ENCODE measurements at places on chromosomes 3 and 15.

DNA sequence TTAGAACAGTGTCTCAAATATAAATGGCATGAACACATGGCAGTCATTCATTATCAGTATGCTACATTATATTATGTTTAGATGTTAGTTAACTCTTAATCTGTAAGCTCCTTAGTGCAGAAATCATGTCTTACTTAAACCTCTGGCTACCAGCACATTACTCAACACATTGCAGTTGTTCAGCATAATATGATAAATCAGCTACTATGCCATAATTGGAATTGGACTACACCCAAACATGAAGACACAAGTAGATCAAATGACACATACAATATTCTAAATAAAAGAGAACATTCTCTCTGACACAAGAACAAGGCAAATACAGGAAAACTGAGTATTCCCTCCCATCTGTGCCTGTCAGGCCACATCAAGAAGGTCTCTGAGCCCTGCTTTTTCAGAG lies 116.1 kb downstream of the PCCB start:
- DNase-seq = no peak

DNA sequence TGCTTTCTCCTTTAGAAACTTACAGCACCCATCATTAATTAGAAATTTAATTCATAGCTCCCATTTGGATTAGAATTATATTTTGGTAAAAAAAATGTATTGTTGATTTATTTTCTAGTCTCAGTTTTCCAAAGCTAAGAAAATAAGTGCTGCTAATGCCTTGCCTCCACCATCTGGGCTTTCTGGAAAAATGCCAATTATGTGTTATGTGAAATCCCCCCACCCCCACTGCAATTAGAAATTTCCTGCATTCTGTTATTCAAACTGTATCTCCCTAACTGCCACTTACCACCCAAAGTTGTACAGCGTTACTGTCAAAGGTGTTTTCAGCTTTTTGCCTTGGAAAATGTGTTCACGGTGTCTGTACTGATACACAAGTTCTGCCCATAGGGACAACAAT lies 617.2 kb upstream of the UBE2E2 start:
- peak; percentile 88 for DNase-seq

DNA sequence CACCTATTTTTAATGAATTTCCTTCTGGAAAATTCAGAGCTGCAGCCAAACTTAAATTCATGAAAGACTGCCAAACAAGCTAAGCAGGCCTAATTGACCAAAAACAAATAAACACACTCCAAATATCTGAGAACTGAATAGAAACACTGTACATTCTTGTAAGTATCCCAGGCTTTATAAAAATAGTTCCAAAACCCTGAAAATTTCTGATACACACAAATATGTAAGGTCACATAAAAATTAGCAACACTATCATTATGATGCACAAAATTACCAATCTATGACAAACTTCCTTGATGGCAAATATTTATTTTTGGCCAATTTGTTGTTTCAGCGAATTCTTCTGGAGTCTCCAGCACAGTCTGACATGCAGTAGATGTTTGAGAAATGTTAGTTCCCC lies 117.9 kb upstream of the UBE2E2 start:
- DNase-seq = no peak

GRCh38 chr3:30332196-30333021 lies 274.0 kb upstream of the TGFBR2 start:
- DNase-seq = no peak

- peak; percentile 92 for DNase-seq
These were observed 40.2 kb downstream of the ROBO2 start for GRCh38 chr3:77079988-77080610.

DNA sequence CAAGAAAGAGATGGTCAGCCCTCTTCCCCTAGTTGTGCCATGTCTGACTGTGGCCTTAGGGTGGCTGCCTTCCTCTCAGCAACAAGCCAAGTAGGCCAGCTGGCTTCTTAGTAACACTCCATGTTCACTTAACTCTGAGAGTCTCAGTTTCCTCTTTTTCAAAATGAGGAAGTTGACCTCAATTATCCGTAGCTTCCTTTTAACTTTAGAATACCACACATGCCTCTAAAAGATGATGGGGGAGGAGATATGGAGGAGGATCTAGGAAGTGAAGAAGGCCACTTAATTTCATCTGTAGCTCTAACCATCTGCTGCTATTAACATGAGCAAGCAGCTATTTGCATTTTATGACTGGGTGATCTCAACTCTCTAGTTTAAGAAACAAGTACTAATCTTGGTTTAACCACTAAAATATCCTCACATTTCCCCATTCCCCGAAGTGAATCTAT lies 32.9 kb downstream of the CD200R1L start:
- peak; percentile 23 for DNase-seq

DNA sequence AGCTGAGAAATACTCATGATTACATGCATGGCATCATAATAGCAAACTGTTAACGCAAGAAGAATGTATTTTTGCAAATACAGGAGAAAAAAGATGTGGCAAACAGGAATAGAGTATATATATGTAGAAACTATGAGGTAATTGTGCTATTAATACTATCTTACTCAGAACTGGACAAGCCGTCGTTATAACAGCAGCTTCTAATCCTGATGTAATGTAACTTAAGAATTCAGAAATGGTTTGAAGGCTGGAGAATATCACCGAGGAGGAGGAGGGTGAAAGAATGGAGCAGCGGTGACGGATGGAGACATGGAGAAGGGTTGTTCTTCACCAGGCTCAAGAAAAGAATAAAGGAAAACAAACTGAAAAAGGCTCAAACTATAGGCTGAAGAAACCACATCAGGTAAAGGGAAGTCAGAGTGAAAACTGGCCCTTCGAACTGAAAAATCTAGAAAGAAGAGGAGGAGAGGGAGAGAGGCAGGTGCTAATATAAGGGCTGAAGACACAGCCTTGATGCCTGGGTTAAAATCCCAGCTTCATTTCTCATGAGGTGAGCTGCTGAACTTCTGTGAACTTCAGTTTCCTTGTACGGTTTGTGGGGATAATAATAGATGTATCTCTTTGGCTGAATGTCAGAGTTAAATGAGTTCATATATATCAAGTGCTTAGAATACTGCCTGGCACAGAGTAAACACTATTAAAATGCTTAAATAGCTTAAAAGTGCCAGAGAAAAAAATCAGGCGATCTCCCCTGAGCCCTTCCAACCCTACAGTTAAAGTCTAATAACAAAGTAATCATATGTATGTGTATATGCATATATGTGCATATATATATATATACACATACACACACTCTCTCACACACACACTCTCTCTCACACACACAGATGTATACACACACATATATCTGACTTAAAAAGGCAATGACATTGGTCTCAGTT lies 43.9 kb downstream of the GOLIM4 start:
- peak; percentile 41 for DNase-seq

DNA sequence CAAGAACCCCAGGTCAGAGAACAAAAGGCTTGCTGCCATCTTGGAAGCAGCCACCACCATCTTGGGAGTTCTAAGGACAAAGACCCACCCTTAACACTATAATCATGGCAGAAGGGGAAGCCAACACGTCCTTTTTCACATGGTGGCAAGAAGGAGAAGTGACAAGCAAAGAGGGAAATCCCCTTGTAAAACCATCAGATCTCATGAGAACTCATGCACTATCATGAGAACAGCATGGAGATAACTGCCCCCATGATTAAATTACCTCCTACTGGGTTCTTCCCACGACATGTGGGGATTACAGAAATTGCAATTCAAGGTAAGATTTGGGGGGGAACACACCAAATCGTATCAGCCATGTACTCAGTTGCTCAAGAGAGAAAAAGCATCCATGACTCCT lies 21.1 kb upstream of the GBE1 start:
- no peak for DNase-seq

GRCh38 chr15:82874267-82874666 lies 64.8 kb downstream of the WHAMM start:
- DNase-seq = no peak

- DNase-seq = no peak
These were observed 22.0 kb upstream of the NANOGP8 start for GRCh38 chr15:35107122-35107521.

DNA sequence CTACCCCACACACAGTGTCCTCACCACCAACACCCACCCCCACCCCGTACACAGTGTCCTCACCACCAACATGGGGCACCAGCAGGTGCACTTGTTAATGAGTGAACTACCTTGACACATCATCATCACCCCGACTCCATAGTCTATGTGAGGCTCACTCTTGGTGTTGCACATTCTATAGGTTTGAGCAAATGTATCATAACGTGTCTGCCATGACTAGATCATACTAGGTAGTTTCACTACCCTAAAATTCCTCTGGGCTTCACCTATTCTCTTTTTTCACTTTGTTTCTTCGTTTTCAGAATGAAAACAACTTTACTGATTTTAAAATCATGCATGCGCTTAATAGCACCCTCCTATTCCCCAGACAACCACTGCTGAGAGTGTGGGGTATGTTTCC lies 102.6 kb upstream of the SLC6A6 start:
- no peak for DNase-seq

DNA sequence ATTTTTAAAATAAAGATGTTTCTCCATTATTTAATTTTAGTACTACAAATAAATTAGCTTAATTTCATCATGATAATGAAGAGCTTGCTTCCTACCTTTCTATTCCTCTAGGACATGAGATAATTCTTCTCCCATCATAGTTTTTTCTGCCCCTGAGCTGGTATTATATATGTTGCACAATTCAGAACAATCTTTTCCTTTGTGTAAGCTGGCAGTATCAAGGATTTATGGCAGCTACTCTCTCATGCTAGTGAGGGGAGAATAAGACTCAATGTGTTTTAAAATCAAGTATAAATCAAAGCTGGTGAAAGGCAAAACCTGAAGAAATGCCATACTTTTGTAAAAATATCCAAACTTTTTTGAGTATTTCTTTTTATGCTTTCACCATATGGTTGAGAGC lies 1405.3 kb downstream of the SI start:
- DNase-seq = no peak

- no peak for DNase-seq
These were observed 38.8 kb upstream of the ANKRD34C start for GRCh38 chr15:79243723-79244122.

DNA sequence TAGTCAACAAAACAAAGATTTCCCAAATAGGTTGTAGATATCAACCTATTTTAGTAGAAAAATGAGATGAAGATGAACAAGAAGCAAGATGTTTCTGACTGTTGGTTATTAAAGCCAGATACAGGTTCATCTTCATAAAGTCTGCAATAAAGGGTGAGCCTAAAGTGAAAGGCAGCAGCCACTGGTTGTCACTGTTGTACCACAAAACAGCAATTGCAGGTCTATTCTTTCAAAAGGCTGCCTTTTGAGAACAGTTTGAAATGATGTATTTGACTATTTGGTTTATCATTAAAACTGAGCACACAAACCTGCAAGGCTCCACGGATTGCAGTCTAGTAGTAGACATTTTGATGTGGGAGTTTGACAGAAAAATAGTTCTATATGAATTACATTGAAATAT lies 543.4 kb downstream of the GBE1 start:
- DNase-seq = peak; percentile 30

DNA sequence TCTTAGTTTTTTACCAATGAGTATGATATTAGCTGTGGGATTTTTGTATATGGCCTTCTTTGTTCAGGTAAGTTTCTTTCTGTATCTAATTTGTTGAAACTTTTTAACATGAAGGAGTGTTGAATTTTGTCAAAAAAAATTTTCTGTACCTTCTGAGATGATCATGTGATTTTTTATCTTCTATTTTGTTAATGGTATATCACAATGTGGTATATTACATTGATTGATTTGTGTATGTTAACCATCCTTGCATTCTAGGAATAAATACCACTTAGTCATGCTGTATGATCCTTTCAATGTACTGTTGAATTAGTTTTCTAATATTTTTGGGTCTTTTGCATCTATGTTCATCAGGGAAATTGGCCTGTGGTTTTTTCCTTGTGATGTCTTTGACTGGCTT lies 92.5 kb upstream of the MNS1 start:
- no peak for DNase-seq

DNA sequence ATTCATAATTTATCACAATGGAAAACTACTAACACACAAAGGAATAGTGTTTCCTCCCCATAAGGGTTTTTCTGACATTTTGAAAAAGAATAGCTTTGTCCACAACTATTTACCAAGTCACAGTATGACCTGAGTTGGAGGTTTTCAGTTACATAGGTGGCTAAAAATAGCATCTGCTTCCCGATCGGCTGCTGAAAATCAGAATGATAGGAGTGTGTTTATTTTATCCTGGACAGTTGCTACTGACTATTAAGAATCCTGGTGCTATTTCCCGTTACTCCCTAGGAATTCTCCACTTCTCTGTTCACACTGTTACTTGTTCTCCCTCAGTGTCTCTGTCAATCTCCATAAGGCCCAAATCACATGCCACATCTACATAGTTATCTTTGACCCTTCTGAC lies 353.9 kb upstream of the RARB start:
- DNase-seq = no peak

- DNase-seq = no peak
These were observed 8.6 kb upstream of the PPM1L start for GRCh38 chr3:160747422-160747821.

- no peak for DNase-seq
These were observed 97.4 kb downstream of the PGPEP1L start for GRCh38 chr15:98909968-98910885.

DNA sequence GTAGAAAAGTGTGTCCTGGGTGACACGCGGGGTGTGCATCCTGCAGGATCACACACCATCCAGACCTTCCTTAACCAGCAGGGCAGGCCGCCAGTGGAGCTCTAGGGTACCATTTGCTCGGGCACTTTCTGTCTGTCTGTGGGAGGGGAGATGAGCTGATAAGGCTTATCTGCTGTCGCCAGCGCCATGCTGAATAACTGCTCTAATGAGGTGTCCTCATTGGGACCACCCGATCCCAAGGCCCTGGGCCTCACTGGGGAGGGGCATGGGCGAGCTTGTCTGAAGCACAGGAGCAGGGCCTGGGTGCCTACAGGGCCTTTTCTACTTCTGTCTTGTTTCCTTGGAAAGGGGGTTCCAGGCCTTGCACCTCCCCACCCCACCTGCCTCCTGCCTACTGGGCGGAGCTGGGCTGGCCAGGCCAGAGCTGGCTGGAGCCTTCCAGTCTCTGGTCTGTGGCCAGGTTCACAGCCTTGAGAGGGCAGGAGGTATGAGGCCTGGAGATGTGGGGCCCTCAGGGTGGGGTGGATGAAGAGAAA lies 2.5 kb upstream of the GATA2 start:
- DNase-seq = no peak

DNA sequence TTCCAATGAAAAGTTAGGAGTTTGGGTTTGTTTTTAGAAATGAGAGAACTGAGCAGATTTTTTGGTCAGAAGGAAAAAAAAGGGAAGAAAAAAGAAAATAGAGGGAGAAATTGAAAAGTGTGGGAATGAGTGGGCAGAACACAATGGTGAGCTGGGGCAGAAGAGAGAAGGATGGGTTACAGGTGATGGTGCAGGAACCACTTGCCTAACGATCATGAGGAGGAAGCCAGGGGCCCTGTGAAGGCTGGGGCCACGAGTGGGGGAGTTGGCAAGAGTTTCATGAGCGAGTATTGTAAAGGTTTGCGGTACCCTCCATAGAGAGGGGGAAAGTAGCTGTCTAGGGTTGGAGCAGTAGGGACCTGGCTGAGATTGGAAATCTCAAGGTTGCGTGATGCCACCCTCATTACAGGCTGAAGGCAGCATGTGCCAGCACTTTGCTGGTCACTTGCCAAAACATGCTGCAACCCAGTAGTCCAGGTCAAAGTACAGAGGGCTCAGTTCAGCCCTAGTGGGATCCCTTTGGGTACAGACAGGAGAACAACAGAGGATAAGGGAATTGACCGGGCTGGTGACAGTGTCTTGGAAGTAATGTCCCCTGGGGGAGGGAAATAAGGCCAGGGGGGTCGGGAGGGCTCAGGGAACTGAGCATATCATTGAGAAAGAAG lies 6.6 kb downstream of the IVD start:
- DNase-seq = no peak
